ENCODE measurements at places on chromosomes 5 and 9.

GRCh38 chr9:15735083-15735857 is 182.4 kb downstream of the CCDC171 start:
- no peak for DNase-seq

DNA sequence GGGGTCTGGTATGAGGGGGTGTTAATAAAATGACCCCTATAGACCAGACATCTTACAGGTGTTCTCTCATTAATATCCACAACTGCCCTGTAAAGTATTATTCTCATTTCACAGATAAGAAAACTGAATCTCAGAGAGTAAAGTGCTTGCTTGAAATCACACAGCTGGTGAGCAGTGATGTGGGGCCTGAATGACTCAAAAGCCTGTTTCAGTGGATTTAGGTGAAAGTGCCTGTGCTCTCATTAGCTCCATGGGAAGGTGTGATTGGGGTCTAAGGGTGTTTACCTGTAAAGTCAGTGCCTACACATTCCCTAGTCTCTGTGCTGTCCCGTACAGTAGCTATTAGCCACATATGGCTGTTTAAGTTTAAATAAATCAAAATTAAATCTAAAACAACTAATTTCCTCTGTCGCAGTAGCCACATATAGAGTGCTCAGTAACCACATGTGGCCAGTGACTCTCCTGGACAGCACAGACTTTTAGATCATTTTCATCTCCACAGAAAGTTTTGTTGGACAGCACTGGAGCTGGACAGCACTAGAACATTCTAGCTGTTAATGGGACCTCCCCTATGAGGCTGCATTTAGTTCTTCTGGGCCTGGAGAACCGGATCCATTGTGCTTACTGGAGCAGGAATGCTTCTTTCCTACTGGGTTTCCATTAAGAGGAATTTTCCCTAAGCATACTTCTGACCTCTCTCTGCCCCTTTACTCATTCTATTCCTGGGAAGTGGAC is 52.5 kb upstream of the SEMA6A start:
- no peak for DNase-seq

DNA sequence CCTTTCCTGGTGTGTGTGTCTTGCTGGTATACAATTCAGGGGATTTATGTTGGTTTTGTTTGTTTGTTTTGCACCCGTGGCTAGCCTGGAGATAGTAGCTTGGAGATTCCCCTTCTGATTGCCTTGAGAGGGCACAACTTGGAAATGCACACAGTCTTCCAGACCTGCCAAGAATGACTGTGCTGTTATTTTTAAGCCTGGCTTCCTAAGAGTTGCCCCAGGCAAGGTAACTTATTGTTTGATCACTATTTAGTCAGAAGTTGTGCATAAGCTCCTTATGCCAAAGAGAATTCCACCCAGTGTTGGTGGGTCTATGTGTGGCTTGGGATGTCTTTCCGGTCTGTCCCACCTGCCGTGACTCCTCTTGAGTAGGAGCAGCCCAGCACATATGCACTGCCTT is 421.9 kb upstream of the KCNN2 start:
- DNase-seq: no peak

DNA sequence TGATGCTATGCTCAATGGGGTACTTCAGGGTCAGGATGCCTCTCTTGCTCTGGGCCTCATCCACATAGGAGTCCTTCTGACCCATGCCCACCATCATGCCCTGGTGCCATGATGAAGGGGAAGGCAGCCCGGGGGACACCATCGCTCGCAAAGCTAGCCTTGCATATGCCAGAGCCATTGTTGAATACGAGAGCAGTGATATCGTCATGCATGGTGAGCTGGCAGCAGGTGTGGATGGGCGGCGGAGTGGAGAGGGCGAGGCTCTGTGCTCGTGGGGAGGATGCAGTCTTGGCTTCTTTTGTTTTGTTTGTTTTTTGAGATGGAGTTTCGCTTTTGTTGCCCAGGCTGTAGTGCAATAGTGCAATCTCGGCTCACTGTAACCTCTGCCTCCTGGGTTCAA is 17.2 kb upstream of the SPZ1 start:
- DNase-seq: no peak

DNA sequence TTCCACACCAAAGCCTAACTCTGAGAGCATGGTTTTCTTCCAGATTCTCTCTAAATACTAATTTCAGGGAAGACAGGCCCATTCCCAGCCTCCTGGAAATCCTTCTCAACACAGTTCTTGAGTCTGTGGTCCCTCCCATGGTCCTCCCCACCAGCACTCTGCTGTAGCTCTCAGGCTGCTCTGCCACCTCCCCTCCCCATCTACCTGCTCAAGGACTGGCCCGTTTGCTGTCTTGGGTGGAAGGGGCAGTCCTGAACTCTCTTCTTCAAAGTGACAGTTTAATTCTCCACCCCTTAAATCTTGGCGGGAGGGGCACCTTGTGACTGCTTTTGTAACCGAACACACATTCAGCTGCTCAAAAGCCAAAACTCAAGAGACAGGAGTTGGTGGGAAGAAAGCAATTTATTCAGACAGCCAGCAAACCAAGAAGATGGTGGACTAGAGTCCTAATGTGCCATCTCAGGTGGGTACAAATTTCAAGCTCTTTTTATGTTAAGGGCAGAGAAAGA is 7.6 kb upstream of the LCN15 start:
- no peak for DNase-seq

GRCh38 chr5:111453295-111453694 is 59.0 kb downstream of the STARD4 start:
- DNase-seq: no peak

DNA sequence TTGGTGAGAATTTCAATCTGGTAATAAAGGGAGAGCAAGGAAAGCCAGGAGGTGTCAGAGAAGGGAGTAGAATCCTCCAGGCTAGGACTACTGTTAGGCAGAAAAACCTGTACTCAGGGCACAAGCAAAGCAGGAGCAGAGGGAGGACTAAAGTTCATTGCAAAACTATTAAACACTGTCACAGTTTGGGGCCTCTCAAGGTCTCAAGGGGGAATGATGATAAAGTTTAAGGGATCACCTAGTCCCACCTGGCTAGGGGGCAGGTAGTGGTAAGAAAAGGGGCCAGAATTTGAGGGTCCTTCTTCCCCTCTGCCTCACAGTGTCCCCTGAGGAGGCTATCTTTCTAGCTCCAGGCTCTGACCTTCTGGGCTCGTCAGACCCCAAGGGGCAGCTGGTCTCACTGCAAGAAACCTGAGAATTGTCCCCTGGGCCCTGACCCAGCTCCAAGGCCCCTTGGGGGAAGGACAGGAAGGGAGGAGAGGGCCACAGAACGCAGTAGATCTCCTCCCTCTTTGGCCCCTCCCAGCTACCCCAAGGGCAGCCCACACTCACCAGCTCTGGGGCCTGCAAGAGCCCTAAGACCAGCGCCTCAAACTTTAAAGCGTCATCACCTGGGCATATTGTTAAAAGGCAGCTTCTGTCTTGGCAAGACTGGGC is 974 bp downstream of the CCDC69 start:
- DNase-seq: no peak

DNA sequence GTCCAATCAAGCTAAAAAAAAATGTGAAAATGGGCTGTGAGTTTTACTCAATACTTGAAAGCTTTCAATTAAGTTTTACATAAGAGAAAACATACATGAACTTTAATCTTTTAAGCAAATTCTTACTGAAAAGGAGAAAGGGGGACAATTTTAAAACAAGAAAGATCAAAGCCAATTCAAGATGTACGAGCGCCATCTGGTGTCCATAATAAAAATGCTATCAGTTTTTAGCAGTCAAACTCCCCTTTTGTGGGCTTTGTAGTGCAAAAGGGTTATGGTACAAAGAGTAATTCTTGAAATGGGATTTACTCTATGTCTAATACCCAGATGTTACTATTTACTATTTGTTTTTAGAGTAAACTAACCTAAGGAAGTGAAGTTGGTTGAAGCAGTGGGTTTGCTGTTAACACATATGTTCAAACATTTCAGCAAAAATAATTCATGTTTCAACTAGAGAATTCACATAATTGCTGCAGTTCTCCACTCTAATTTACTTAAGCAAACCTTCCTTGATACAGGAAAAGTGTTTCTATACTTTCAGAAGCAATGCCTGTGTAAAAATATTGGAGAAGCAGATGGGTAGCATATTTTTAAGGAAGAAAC is 228.2 kb upstream of the TYRP1 start:
- no peak for DNase-seq

GRCh38 chr5:161098516-161098915 is 246.5 kb upstream of the ATP10B start:
- DNase-seq: no peak

GRCh38 chr9:11632691-11633090 is 1019.9 kb upstream of the PTPRD start:
- DNase-seq: no peak

DNA sequence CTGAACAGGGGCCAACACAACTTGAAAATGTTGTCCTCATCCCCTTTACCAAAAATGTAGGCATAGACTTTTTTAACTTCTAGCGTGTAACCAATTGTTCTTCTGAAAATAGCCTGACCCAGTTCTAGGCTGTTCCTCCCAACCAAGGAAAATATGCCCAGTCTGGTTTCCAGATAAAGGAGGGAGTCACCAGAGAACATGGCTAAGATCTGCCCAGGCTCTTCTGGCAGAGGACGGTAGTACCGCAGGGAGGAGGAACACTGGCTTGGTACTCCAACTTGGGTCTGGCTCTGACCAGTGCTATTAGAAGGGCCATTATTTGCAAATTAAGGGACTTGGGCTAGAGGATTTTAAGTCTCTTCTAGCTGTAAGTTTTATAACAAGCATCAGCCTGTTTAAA is 63.1 kb downstream of the GRAMD2B start:
- DNase-seq: no peak

- DNase-seq: no peak
Observed at GRCh38 chr9:7273575-7273974, 515.8 kb downstream of the KDM4C start.

GRCh38 chr5:178104492-178104891 is 8.8 kb upstream of the N4BP3 start:
- no peak for DNase-seq
